ENCODE measurements at places on chromosomes 4 and X.

- peak; percentile 60 for DNase-seq
Observed at GRCh38 chr4:53459548-53459947, 82.1 kb downstream of the FIP1L1 start.

- no peak for DNase-seq
Observed at GRCh38 chrX:68842351-68842750, 13.5 kb downstream of the EFNB1 start.

GRCh38 chr4:107153228-107153627, 117.1 kb upstream of the DKK2 start:
- DNase-seq, result peak; percentile 23

DNA sequence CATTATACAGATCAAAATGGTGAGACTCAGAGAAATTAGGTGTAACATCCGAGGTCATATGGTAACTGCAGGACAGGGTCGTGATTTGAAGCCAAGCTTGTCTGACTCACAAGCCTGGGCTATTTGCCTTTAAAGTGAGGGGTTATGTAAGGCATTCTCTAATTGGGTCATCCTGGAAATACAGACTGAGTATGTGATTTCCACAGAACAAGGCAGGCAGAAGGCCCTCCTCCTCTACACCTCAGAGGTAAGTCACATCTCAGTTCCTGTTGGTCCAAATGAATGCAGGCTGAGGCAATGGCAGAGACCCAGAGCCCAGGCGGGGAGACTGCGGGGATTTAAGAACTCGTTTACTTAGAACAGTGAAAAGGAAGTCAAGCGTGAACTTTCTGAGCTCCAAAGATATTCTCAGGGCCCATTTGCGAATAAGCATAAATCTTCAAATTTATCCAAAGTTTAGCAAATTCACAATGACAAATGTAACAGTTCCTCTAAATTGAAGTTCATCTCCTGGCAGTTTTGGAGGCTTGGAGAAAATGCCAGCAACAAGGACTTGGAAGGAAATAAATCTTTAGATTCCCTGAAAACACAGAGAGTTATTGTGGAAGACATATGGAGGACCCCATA, 153.3 kb downstream of the LDB2 start:
- DNase-seq, result peak; percentile 58

- no peak for DNase-seq
Observed at GRCh38 chr4:32147446-32148085, 1427.4 kb downstream of the PCDH7 start.

Measured in fibroblast of villous mesenchyme (primary cell).